ENCODE measurements at places on chromosomes 5 and 9.

DNA sequence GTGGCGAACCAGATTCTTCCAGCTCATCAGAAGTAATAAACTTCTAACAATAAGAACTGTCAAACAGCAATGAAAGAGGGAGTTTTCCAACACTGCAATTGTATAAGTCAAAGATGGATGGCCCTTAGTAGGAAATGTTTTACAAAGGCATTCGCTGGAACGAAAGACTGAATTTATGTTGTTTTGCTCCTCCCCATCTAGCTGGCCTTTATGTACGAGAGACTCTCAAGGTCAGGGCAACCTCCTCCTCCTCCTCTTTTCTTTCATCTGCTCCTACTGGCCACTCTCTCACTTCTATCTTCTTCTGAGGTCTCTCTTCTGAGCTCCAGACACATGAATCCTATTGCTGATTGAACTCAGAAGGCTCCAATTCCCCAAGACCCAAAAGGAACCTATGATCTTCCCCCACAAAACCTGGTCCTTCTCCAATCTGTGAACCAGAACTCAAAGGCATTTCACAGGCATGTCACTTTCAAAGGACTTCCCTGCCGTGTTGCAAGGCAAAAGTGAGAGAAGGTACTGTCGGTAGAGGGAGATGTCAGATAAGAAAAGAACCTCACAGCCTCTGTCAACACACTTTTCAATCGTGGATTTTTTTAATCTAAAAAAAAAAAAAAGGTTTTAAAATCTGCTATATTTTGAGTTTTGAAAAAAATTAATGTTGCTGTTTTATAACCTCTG lies 28.5 kb upstream of the PUM3 start:
- peak; percentile 36 for DNase-seq

DNA sequence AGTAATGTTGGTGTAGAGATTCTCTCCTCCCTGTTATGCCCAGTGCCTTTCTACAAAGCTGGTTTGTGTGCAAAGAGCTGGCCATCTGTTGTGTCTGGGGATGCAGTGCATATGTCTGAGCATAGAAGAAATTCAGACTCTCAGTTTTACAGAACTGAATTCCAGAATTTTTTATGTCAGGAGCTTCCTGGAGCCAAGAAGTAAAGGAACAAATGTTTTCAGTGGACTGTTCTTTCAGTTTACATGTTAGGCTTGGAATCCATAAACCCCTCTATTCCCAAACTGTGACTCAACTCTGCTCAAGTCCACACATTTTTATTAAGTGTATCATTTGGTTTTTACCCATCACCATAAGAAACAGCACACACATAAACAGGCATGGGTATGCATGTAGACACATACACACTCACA lies 366.0 kb downstream of the BRINP1 start:
- no peak for DNase-seq

DNA sequence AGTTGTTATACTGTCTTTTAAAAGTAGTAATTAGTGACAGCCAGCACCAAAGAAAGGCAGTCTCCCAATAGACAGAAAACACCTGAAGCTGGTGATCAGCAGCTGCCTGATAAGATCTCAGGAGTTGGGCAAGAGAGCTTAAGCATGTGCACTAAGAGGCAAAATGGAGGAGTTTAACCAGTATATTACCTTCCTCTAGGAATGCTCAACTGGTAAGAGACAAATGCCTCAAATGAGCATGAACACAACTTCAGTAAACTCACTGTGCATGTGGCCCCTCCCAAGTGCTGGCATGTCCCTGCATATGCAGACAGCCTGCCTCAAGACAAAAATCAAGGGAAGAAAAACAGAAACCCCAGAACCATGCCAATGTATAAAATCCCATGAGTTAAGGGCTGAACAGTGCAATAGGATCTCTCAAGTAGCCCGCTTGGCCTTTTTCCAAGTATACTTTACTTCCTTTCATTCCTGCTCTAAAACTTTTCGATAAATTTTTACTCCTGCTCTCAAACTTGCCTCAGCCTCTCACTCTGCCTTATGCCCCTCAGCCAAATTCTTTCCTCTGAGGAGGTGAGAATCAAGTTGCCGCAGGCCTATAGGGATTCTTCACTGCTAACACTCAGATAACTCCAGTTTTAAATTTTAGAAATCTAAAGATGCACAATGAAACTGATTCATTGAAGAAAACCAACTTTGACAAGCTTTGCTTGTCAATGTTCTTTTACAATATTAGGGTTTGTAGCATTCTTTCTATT lies 724.8 kb upstream of the RIOK2 start:
- DNase-seq = no peak

GRCh38 chr5:127228540-127229184 lies 61.9 kb upstream of the MEGF10 start:
- DNase-seq = peak; percentile 39

DNA sequence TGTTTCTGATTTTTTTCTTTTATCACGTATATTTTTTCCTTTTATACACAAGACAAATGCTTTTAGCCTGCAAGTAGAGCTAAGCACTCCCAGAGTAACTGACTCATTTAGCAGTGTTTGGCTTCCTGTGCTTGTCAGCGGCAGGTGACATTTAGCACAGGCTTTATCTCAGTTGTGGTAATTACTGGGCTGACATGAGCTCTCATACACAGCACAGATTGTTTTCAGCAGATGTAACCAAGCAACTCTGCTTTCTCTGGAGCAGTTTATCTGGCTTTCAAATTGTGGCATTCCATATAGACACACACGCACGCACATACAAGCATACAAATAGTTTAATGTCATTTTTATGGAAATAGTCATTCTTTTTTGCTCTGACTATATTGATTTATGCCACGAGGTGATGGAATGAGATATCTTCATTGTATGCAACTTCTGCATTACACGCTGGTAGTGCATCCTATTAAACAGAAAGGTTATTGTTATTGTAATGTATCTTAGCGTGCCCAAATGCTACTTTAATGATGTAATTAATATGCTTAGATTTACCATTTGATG lies 379.0 kb upstream of the GRAMD2B start:
- peak; percentile 88 for DNase-seq

DNA sequence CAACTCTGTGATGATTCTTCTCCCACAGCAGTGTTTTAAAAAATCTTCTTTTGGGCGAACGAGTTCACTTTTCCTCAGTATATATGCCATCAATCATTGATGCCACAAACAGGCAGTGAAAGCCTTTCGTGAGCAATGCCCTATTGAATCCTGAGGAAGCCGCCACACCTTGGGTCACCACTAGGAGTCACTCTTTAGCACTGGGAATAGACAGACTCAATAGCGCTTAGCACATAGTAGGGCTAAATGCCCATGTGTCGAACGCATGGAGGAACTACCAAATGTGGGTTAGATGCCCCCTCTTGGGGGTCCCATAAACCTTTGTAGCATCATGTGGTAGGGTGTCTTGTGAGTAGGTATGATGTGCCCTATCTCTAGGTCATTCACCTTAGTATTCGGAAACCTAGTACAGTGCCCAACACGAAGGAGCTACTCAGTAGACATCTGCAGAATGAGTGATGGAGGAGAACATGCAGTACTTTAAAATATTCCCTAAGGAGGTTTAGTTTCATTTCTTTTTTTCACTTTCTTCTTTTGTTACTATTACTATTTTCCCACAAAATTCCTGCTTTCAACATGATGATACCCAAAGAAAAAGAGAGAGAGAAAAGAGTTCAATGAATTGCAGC lies 603.7 kb downstream of the BNC2 start:
- no peak for DNase-seq

DNA sequence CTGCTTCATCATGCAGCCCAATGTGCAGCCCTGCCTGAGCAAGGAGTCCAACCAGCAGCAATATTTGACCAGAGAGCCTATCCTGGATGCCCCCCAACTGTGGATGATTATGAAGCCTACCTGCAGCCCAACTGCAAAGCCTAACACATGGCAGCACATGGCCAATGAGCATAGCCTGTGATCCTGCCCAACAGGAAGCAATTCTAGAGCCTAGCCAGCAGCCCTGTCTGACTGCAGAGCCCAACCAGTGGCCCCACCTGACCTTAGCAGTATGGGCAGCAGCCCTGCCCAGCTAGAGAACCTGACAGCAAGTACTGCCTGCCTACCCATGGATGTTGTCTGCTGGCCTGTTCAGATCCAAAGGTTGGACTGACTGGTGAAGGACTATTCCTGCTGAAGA lies 97.3 kb upstream of the SH3GL2 start:
- no peak for DNase-seq

DNA sequence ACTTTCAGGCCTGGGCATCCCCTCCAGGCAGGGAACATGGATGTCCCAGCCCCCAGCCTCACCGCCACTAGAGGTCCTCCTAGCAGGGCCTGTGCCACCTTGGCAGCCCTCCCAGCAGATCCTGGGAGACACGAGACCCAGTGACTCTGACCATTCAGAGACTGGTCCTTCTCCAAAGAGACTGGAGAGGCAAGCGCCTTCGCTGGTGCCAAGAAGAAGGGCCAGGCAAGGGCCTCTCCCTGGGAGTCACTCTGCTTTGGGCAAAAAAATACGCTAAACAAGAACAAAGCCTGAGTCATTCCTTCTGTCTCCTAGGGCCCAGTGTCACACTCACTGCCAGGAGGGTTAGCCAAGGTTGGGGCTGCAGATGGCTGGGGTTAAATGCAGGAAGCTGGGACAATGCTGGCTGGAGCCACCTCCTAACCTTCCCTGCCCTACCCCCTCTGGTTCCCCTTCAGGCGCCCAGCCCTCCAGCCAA lies 35.3 kb upstream of the SMIM23 start:
- no peak for DNase-seq

DNA sequence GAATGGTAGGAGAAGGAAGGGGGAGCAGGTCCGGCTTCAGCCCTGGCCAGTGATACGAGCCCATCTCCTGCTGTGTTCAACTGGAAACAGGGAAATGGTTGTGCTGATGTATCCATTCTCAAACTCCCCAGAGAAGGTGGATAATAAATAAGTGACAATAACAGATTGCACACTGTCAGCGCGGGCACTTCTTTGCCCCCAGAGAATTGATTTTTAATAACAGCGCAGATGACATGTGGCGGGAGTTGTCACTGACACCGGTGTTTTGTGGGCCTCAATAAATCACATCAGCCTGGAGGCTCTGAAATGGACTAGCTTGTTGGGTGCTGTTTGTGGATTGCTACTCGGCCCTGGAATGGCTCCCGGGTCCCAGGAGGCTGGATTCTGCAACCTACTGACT lies 141.4 kb upstream of the PANK3 start:
- DNase-seq = no peak

DNA sequence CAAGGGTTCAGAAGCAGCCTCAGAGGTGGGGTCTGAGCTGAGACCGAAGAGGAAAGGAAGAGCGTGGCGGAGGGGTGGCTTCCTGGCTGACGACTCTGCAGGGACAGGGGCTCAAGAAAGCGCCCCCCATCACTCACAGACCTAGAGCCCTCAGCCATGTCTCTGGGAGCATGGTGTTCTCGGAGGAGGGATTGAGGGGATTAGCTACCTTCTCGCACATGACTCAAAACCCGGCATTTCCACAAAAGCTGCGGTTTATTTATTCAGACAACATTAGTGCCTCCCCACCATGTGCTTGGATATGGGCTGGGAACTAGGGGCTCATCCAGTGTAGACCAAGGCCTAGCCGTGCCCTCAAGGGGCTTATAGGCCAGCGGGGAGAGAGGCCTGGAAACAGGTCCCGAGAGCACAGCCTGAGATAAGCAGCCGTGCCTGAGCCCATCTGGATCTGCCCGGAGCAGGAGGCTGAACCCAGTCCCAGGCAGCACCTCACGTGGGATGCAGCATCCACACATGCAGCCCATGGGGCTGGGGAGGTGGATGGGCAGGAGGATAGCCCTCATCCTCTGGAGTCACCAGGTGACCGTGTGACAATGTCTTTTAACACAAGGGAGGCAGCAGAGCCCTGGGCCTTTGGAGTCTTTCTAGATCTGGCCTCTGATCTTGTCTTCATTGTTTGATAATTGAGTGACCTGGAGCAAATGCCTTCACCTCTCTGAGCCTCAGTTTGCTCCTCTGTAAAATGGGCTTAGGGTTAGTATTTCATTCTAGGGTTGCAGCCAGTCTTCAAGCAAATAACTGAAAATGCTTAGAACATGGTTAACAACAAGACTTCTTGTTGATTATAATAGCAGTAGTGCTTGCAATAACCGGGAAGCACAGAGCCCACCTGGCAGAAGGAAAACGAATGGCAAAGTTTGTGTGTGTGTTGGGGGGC lies 878 bp upstream of the HMCN2 start:
- no peak for DNase-seq

- peak; percentile 84 for DNase-seq
Observed at GRCh38 chr9:21801683-21802417, 586 bp upstream of the MTAP start.

DNA sequence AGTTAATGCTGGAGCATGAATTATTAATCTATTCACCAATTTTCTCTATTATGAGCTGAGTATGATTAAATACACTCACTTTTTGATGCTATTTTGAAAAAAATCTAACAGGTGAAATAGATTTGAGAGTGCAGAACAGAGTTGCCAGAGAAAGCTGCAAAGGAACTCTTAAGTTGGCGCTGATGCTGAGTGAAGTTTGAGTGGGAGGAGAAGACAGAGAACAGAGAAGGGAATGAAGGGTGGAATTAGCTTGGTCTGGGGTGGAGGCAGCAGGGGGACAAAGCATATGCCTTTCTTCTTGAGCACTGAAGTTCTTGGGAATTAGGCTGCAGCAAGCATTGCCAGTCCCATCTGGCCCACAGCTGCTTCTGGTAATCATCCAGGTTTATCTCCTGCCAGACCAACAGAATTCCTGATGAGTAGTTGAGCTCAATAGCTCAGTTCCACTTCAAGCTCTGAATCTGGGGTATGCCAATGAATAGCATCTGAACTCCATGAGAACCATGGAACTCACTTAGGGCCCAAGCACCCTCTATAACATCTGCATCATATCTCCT lies 290.1 kb downstream of the HINT1 start:
- no peak for DNase-seq

GRCh38 chr9:98158071-98158831 lies 34.2 kb downstream of the CORO2A start:
- DNase-seq = peak; percentile 67

DNA sequence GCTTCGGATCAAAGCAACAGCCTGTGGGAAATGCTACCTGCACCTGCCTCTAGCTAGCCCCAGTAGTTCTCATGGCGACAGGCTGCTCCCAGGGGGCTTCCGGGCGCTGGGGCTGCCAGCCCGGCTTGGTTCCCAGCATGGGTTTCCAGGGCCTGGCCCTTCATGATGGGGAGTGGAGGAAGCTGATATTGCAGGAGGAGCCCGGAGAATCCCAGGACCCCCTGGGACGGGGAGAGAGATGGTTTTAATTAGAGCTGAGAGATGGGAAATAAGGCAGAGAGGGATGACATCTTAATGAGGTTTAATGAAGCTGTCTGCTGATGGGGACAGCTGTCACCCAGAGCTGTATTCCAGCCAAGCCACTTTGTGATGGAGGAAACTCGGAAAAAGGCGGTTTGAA lies 78.6 kb downstream of the CFAP77 start:
- no peak for DNase-seq

GRCh38 chr5:37121027-37121426 lies 128.1 kb downstream of the CPLANE1 start:
- DNase-seq = no peak

Data from NCI-H774 (cell line).